ENCODE measurements at places on chromosomes 2 and 18.

GRCh38 chr2:106825161-106825560, 60.8 kb downstream of the ST6GAL2 start:
- no peak for DNase-seq

DNA sequence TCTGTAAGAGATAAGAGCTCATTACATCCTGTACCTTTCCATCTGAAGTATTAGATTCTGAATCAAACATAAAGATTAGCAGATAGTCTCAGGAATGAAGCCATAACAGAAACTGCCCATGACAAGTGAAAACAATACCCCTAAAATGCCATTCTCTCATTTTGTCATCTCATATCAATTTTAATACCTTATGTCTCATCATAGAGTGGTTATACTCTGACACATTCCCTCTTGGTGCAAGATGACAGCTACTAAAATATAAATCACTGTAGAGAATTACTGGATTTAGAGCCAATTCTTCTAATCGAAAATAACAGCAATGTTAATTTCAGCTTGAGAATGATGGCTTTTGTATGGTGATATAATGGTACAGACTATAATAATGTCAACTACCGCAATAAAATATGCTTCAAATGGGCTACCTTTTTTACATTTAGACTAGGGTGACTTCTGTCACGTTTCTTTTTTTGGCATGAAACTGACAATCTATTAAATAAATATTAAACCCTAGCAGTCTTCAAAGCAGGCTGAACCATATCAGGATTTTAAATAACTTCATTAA, 125.1 kb upstream of the ITGA4 start:
- no peak for DNase-seq

DNA sequence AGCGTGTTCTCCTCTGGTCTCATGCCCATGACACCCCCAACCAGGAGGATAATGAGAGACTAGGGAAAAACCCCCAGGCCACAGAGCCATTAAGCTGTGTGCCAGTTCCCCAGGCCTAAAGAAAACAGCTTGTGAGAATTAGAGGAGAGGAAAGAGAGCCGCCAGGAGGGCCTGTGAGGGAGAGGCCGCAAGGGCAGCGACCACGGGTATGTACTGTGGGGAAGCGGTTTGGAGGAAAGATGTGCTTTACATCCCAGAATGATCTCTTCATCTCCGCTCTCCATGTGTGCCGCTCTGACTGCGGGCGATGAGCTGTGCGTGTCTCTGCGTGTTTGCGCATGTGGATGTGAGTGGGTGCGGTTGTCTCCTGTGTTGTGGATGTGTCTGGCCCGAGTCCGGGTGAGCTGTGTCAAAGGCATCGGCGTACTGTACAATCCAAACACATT, 82.9 kb downstream of the DYSF start:
- no peak for DNase-seq

- DNase-seq, result no peak
Measured at GRCh38 chr2:121697108-121697631, 39.5 kb downstream of the NIFK start.

- no peak for DNase-seq
Measured at GRCh38 chr2:138779406-138779780, 797 bp downstream of the NXPH2 start.

- DNase-seq, result no peak
Measured at GRCh38 chr2:54454548-54455130, 1.5 kb upstream of the SPTBN1 start.

GRCh38 chr2:148814143-148814859, 60.7 kb upstream of the KIF5C start:
- no peak for DNase-seq

DNA sequence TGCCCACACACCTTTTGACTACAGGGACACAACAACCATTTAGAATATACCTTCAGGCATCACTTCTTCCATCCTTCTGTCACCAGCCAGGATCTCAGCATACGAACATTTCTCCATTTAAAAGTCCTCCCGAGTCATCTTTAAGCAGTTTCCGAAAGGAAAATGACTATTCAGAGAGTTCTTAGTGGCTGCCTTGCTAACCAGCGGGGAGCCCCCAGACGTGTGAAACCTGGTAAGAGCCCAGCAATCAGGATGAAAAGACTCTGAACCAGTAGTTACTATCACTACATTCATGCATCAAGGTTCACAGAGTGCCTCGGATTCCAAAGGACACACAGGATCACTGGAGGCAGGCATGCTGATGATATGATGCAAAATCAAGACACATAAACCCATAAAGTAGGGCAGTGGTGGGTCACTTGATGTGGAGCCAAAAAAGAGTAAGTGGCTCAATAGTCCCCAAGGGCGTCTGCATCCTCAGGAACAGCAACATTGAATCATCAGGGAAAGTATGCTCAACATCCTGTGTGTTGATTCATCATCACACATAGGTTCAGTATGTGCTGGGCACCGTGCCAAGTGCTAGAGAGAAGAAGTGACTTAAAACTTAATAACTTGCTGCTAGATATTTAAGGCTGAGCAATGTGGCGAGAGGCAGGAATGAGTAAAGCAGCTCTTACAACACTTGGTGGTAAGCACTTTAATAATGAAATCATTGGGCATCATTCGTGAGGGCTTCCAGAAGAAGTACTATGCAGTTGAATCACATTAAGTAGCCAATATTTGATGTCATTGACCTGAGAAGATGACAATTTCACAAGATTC, 4.4 kb downstream of the CCL20 start:
- DNase-seq, result peak; percentile 23

GRCh38 chr2:2456721-2457120, 125.6 kb upstream of the MYT1L start:
- DNase-seq, result no peak

GRCh38 chr2:198762441-198762840, 695.3 kb downstream of the SATB2 start:
- no peak for DNase-seq

- DNase-seq, result no peak
Measured at GRCh38 chr18:848062-848861, 36.2 kb upstream of the YES1 start.

GRCh38 chr18:47758000-47758399, 172.5 kb downstream of the SMAD2 start:
- no peak for DNase-seq

GRCh38 chr2:9232166-9232479, 25.5 kb downstream of the ASAP2 start:
- no peak for DNase-seq

DNA sequence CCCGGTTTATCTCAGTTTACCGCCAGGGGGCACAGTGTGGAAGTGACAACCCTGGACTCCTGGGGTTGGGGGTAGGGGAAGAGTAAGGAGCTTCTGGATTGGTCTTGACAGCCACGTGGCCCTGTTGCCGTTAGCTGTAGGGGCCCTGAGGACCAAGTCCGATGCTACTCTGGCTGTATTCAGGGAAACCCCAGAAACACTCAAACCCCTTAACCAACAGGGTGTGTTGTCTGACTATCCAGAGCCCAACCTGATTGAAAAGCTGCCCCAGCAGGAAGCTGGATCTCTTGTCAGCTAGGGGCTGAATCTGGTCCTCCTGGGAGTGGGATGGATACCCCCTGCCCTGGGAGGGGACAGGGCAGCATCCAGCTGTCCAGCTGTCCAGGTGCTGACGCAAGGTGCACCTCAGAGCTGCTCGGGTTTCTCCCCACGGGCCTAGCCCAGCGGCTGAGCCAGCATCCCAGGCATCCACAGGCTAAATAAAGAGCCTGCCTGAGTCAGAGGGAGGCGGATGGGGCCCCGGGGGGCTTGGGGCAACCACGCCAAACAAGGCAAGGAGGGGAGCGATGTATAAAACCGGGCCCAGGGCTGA, 3.1 kb upstream of the GMPPA start:
- DNase-seq, result peak; percentile 23

- no peak for DNase-seq
Measured at GRCh38 chr2:8577573-8577972, 104.3 kb upstream of the ID2 start.

DNA sequence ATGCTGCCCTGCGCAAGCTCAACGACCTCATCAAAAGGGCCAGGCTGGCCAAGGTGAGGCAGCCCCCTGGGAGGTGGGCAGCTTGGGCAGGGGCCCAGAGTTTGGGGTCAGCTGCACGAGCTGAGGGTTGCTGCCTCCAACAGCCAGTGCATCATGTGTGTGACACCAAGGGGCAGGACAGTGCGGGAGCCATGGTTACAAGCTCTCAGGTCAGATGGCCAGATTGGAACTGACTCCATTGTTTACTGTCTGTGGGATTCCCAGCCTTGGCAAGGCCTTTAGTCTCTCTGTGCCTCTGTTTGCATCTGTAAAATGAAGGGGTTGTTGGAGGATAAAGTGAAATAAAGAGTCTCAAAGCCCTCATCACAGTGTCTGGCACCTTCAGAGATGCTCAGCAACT, 26.9 kb downstream of the EHD3 start:
- no peak for DNase-seq

GRCh38 chr2:164457271-164457670, 164.0 kb downstream of the GRB14 start:
- no peak for DNase-seq

- no peak for DNase-seq
Measured at GRCh38 chr18:41674506-41674905, 280.5 kb upstream of the PIK3C3 start.

GRCh38 chr2:119760237-119760955, 674 bp downstream of the PTPN4 start:
- no peak for DNase-seq

- no peak for DNase-seq
Measured at GRCh38 chr18:51121597-51121857, 76.0 kb downstream of the MEX3C start.

DNA sequence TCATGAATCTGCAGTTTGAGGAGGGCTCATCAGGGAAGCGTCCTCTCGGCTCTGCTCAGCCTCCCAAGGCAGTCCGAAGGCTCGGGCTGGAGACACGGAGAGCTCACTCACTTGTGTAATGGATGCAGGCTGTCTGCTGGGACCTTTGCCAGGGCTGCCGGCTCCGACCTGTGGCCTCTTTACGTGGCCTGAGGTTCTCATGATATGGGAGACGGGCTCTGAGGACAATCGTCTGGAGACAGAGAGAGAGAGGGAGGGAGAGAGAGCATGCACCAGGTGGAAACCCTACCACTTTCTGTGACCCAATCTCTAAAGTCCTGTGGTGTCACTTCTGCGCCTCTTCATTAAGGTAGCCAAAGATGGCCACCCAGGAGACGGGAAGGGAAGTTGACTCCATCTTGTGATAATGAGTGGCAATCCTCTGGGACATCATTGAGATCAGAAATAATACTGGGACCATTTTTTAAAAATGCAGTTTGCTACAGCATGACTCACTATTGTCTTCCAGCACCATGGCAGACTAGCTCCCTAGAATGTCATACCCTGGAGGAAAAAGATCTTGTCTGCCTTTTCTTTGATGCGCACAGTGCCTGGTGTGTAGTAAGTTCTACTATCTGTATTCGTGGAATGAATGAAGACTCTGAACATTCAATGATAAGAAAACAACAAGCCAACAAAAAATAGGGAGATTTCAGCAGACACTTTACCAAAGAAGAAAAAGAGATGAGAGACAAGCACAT, 60.2 kb downstream of the CD8B2 start:
- DNase-seq, result no peak

- DNase-seq, result no peak
Measured at GRCh38 chr2:182920631-182921056, 54.2 kb upstream of the FRZB start.

DNA sequence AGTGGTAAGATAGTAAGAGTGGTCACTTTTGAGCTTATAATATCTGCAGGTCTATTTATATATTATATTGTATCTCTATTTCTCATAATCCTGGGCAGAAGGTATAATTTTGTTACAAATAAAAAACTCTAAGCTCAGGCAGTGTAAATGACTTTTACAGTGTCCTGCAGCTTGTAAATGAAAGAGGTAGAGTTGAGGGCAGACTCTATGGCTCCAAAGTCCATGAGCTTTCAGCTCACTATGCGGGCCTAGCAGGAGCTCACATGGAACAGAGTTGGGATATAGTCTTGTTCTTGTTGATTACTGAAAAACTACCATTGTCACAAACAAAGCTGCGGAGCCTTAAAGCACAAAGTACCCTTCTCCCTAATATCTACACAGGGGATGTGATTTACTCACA, 361.4 kb downstream of the LNPK start:
- DNase-seq, result no peak

- DNase-seq, result no peak
Measured at GRCh38 chr2:36322108-36322507, 33.5 kb upstream of the CRIM1 start.

GRCh38 chr2:239082425-239082824, 234.5 kb downstream of the TWIST2 start:
- DNase-seq, result no peak

DNA sequence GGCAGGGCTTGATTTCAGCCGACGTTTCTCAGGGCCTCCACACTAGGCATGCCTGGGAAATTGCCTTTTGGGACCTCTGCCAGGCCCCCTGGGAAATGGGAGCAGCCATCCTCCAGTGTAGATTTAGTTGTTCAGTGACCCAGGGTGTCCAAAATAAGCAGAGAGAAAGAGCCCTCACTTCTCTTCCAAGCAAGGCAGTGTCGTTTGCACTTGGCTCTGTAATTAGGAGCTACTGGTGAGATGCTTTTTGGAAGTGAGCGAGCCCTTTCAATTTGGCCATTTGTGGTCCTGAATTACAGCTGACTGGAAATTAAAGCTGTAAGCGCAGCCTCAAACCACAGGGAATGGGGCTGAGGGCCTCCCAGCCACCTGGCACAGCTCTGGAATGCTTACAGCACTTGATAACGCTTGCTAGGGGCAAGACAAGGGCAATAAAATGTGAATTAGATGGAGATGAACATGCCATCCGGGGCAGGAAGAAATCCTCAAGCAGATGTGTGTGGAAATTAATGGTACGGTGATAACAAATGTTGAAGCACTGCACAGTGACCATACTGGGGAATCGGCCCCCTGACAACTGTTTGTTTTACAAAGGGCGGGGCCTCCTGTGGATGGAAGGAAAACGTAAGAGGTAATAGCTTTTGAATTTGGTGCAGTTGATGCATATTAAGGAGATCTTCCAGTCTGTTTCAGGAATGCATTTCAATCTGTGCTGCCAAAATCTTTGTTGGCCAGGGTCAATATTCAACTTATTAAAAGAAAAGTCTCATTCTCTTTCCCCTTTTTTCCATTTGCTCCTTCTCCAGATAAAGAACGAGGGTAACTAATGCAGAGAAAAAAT, 173.1 kb downstream of the UXS1 start:
- no peak for DNase-seq

DNA sequence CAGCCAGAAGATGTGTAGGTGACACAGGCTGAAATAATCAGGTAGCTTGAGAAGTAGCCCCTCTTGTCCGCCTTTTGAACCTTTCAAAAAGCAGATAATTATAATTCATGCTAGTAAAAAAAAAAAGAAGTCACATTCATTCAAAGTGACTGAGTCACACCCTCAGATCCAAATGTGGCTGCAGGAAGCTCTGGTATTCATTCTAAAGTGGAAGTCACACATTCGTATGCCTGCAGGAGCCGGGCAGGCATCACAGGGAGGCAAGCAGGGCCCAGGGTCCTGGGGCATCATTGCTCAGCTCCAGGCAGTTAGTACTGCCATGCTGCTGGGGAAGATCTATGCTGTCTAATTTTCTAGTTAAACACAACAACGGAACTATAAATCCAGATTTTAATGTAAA, 21.7 kb upstream of the RAB11FIP5 start:
- DNase-seq, result no peak

GRCh38 chr2:15377202-15377601, 183.9 kb downstream of the NBAS start:
- no peak for DNase-seq

- DNase-seq, result no peak
Measured at GRCh38 chr2:152466980-152467676, 132.2 kb downstream of the FMNL2 start.

GRCh38 chr18:42028247-42028832, 73.3 kb downstream of the PIK3C3 start:
- no peak for DNase-seq
